IMR-90 (cell line): ENCODE measurements at places on chromosomes 3 and 15. TPM values are rescaled to one million over a fixed set of nuclear protein-coding genes. Genes with fewer than 3 reads are reported as not detected.
A peak's percentile ranks its signal among the peaks of the same experiment; 100 is the strongest.

Gene CLEC3B
- 1.9 and 3.6 TPM in 2 replicates for total RNA-seq

Gene UPK1B
- total RNA-seq: 0.28 and 0.36 TPM in 2 replicates

Gene MORC1
- total RNA-seq: not detected in 2 replicates

Gene ARRDC4
- 9.1 and 10.6 TPM in 2 replicates for total RNA-seq

Gene GOLGA8T
- total RNA-seq: not detected in 2 replicates

Gene SLC6A20
- total RNA-seq: not detected in 2 replicates

Gene SEMA3B
- 3.9 and 4.3 TPM in 2 replicates for total RNA-seq

Gene ACOX2
- 15.6 and 17.8 TPM in 2 replicates for total RNA-seq

Gene RLBP1
- total RNA-seq: not detected in 2 replicates

GRCh38 chr3:12638105-12638504 is 25.8 kb downstream of the RAF1 start:
- DNase-seq: peak; percentile 70

DNA sequence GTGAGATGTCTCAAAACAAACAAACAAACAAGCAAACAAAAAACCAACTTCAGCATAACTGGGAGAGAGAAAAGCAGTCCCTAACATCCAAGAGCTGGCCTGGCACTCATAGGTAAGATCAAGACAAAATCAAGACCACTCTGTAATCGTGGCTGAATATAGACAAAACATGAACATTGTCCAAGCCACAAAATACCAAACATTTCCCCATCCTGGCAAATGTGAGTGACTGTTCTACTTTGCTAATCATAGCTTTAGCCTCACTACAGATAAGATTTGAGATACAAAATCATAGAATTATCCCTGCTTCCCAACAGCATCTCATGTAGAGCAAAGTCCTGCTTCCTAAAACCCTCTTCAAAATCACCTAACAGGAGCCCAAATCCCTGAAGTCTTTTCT is 116.7 kb upstream of the PRTG start:
- DNase-seq: peak; percentile 28

- DNase-seq: no peak
Observed at GRCh38 chr15:29244544-29244943, 25.1 kb downstream of the NSMCE3 start.

DNA sequence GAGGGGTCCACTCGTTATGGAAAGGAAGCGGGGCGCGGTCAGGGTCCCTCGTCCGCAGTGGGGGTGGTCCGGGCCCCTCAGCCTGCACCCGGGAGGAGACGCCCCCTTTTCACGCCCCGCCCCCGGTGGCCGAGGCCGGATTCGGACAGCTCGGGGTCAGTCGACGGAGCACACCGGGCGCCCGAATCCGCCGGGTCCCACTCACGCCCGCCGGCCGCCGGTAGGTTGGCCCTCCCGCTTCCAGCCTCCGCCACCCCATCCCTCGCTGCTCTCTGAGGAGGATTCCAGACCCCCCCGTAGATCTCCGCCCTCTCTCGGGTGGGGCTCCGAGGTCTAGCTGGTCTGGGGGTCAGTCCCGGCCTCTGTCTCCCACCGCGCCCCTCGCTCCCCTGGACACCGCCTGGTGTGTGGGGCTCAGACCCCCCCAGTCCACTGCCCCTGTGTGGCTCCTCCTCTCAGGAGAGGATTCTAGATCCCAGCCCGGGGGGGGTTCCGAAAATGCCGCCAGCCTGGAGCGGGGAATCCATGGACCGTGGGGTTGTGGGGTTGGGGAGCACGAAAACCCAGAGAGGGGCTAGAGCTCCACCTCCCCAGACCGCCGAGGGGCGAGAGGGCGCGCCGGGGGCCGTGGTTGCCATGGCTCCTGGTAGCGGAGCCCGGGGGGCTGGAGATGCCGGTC is 725 bp downstream of the CHL1 start:
- no peak for DNase-seq

- DNase-seq: no peak
Observed at GRCh38 chr3:194005930-194006501, 129.9 kb upstream of the HES1 start.

GRCh38 chr3:163347944-163348343 is 1730.4 kb downstream of the SI start:
- no peak for DNase-seq

- DNase-seq: no peak
Observed at GRCh38 chr3:96843505-96844203, 29.3 kb downstream of the EPHA6 start.

DNA sequence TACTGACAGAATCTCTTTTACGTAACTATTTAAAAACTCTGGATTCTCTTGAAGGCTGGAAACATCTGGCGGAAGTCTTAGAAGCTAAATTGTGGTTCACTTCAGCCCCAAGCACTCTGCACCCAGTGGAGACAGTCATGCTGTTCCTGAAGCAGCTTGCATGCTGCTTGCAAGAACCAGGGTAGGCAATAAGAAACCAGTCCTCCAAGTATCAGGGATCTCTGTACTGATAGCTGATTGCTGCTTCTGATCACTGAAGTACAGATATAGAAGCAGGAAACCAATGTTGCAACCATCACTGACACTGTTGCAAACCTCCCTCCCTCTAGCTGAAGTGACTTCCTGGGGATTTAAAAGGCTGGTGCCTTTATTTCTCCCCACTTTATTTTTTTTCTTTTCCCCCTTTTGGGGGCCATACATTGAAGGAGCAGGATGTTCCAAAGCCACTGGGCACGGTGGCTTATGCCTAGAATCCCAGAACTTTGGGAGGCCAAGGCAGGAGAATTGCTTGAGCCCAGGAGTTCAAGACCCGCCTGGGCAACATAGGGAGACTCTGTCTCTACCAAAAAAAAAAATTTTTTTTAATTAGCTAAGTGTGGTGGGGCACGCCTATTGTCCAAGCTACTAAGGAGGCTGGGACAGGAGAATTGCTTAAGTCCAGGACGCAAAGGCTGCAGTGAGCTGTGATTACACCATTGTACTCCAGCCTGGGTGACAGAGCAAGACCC is 15.3 kb downstream of the SPCS1 start:
- DNase-seq: no peak

DNA sequence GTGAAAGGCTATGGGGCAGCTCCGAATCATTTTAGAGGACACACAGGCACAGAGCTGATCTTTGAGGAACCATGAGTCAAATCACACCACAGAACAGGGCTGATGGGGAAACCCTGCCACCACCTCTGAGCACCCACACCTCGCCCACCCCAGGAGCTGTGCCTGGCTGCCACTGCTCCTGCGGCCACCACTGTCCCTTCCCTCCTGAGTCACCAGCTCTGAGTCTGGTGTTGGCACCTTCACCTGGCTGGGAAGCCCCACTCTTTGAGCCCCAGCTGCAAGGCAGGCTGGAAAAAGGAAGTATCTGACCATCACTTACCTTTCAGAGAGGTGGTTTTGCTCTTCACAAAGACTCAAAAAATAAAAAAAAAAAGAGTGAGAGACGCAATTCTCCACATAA is 63.6 kb upstream of the MEF2A start:
- DNase-seq: no peak

DNA sequence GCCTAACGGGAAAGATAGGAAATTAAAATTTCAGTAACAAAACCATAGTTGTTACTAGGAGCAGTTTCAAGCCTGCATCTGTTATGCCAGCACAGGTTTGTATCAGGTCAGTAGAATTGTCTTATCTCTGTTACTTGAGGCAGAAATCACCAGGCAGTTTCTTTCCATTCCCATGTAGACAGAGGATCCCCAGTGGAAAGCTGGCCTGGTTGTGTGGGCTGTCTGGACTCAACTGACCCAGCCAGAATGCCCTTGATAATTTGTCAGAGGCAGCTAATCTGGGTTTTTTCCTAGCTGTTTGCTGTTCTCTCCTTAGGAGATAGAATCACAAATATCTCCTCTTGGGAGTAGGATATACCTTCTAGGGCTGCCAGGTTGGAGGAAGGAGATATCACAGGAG is 1044.7 kb downstream of the IGSF11 start:
- no peak for DNase-seq

- DNase-seq: peak; percentile 55
Observed at GRCh38 chr3:151863611-151864010, 9.8 kb upstream of the SUCNR1 start.

GRCh38 chr3:37891227-37891626 is 29.5 kb downstream of the CTDSPL start:
- DNase-seq: no peak

- DNase-seq: no peak
Observed at GRCh38 chr3:113534365-113534764, 2.0 kb downstream of the SIDT1 start.

DNA sequence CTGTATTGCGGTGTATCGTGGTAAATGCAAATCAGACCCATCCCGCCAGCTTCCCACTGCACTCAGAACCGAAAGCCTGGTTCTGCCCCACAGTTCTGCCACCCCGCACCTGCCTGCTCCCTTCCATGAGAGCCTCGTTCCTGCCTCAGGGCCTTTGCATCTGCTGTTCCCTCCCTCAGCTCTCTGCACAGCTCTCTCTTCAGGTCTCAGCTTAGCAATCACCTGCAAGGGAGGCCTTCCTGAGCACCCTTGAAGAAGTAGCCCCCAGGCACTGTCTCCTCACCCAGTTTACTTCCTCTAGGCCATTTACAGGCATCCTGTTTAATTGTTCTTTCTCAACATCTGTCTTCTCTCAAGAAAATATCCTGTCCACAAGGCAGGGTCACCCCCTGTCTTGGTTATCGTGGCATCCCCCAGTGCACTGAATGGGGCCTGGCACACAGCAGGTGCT is 13.3 kb upstream of the IQSEC1 start:
- DNase-seq: no peak

DNA sequence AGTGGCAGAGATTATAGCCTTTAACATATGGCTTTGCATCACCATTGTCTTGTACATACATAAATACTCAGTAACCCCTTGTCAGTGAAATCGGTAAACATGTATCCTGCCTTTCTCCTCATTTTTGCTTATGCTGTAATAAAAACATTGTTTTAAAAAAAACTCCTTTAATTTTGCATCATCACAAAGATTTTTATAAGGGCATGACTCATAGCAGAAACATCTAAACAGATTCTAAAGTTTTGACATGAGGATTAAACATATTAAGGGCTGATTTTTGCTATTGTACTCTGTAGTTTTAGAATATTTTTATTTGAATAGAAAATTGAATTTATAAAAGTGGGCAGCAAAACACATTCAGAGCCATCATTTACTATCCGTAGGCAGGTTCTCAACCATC is 275.9 kb downstream of the ZIC4 start:
- peak; percentile 39 for DNase-seq

DNA sequence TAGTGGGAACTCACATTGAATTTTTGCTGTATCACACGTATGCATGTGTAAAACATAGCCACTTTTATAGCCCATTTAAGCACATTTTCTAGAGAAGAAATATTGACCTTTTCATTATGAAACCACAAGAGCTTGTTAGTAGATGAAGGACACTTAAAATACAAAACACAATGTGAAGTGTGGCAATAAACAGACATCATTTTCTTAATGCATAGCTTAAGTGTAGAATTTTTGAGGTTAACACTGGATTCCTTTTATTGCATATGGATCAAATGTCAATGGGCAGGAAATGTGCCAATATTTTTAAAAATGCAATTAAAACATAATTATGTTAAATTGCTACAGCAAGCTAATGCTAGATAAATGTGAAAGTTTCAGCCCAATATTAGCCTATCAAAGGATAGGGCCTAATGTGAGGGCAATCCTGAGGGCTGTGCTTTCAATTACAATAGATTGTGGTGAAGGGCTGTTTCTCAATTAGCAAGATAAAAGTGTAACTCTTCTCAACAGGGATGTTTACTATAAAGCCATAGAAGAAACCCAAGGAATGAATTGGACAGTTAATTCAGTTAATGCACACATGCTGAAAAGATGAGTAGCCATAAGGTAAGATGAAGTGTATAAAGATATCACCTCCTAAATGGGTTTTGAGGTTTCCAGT is 489.0 kb upstream of the CDIN1 start:
- DNase-seq: no peak

DNA sequence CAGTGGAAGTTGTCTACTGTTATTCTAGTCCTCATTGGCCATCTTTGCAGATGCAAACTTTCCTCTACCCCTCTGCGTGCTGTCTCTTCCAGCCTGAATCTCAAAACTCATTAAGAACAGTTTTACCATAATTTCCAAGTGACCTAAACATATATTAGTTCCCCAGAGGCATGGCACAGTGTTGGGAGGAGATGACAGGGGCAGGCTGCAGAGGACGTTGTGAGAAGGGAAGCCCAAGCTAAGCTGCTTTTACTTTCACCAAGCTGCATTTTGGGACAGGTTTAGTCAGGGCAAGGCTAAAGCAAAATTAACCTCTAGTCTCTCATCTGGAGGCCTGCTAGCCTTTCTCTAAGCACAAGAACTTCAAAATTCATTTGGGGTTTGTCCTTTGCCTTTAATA is 318.6 kb upstream of the SATB1 start:
- no peak for DNase-seq

DNA sequence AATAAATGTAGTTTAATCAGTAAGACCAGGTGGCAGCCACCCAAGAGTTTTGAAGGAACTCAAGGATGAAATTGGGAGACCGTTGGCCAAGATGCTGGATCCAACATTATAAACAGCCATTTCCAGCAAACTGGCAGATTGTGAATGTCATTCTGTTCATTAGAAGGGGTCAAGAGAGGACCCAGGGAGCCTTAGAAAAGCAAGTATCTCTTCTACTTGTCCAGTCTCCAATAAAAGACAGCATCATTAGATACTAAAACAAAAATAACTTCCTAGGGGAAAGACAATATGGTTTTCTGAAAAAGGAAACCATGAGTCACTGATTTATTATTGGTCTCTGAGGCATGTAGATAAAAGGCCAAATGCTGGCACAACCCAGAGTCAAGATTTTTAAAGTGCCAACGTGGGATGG is 67.9 kb downstream of the GADL1 start:
- DNase-seq: no peak

GRCh38 chr15:36694574-36694973 is 115.1 kb downstream of the CDIN1 start:
- DNase-seq: no peak

DNA sequence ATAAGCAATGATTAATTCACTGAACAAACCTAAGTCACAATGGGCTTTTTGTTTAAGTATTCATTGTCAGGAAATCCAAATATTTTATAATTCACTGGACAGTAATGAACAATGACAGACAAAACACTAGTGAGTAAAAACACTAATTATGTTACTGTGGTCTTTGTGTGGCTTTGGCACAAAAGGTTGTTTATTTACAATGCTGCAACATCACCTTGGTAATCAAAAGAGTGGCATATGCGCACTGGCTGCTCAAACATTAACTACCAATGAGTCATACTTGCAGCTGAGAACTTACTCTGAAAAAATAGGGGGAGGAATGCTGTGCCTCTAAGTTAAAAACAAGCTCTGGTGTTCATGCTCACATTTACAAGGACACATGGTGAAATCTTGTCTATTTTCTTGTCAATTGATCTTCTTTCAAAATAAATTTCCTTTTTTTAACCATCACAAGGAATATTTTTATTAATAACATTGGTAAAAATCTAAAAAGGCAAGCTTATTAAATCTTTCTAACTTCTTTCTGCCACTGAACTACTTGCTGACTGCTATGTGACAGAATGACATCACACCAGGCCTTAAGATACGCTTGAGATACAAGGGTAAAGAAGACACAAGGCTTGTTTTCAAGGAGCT is 85.2 kb upstream of the PPIB start:
- DNase-seq: peak; percentile 90

- no peak for DNase-seq
Observed at GRCh38 chr3:176274161-176274560, 923.1 kb downstream of the TBL1XR1 start.
